Activated CD4-positive, alpha-beta T cell treated with anti-CD3 and anti-CD28 coated beads for 24 hours (primary cell): ENCODE measurements at places on chromosomes 7 and 10.

DNA sequence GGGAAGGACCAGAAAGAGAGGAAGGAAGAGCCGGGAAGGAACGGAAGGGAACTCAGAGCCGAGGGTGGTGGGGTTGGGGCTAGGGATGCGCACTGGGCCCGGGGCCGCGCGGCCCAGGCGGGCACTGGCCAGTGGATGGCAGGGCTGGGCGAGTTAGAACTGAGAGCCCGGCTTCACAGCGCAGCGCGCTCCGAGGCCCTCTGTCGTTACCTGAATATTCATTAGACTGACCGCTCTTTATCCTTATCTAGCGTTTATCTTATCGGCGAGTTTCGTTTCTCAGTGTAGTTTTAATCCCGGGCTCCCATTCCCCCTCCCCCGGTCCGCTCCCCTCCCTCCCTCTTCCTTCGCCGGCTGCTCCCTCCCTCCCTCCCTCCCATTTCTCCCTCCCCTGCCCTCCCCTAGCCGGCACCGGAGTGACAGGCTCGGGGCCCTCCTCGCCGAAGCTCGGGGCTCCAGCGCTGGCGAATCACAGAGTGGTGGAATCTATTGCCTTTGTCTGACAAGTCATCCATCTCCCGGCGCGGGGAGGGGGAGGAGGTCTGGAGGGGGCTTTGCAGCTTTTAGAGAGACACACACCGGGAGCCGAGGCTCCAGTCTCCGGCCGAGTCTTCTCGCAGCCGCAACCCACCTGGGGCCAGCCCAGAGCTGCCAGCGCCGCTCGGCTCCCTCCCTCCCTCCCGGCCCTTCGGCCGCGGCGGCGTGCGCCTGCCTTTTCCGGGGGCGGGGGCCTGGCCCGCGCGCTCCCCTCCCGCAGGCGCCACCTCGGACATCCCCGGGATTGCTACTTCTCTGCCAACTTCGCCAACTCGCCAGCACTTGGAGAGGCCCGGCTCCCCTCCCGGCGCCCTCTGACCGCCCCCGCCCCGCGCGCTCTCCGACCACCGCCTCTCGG lies at the start of gene PAX2:
Gene PAX2 (plus strand): TSS at position 596 of the 895 bp plus-strand sequence. CDS start 679 bp downstream, outside the sequence.
- DNase-seq = no peak

- DNase-seq = no peak
These were observed 46.4 kb downstream of the CSTF2T start for GRCh38 chr10:51653025-51653424.

- DNase-seq = no peak
These were observed 40.9 kb upstream of the MET start for GRCh38 chr7:116630932-116631671.

DNA sequence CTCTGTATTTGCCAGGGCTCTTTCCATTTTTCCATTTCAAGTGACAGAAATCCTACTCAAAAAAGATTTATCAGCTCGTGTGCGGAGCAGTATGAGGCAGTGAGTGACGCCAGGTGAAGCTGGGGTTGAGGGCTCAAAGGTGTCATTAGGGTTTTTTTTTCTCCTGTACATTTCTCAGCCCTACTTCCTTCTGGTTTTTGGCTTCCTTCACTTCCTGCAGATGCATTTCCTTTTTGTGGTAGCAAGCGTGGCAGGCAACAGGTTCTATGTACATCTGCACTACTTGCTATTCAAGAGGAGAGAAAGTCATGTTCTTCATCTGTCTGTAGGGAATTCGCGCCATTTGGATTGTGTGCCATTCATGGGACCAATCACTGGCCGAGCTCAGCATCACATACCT lies 52.8 kb upstream of the AOAH start:
- DNase-seq = no peak

DNA sequence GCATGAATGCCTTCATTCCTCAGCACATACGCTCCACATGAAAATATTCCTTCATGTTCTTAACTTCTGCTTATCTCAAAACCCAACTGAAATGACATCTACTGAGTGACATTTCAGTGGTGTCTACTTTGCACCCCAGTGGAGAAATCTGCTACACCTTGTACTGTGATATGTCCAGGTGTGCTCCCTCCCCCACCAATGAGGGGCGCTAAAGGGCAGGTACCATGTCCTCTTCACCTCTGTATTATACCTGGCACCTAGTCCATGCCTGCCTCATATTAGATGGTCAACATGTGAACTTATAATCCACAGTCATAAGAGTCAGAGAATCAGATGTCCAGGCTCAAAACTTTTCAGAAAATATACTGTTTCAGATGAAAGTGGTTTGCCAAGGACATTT lies 2.1 kb downstream of the PAXIP1 start:
- no peak for DNase-seq

DNA sequence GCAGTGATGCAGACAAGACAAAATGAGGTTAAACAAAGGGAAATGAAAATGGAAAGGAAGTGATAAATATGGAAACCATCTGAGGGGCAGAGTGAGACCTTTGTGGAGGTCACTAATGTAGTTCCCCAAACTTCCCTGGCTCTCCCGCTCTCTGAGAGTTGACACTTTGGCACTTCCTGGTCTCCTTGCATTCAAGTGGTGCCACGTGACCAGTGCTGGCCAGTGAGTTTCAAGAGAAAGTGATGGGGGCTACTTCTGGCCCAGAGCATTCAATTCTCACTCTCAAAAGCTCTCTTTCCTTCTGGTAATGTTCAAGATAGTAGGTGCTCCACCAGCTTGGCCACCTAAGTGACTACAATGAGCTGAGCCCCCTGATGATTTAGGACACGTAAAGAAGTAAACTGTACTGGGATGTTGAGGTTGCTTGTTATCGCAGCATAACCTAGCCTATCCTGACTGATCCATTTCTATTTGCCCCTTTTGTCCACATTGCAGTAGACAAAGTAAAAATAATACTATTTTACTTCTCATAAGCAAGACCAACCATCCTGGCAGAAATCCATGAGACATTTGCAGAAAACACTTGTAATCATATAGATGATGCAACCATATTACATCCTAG lies 242.0 kb upstream of the YAE1 start:
- no peak for DNase-seq

- no peak for DNase-seq
These were observed 57.9 kb downstream of the PRF1 start for GRCh38 chr10:70544431-70545340.

GRCh38 chr7:618539-619367 lies 99.1 kb upstream of the PDGFA start:
- DNase-seq = peak; percentile 40

GRCh38 chr10:93080350-93081046 lies 6.8 kb downstream of the CYP26A1 start:
- no peak for DNase-seq

- no peak for DNase-seq
These were observed 129.7 kb downstream of the SAMD9 start for GRCh38 chr7:92988051-92988450.

GRCh38 chr7:139598642-139599041 lies 75.2 kb downstream of the CLEC2L start:
- DNase-seq = no peak

GRCh38 chr10:79044846-79045245 lies 23.9 kb upstream of the ZMIZ1 start:
- no peak for DNase-seq
